ENCODE measurements at places on chromosomes 2 and 18.

DNA sequence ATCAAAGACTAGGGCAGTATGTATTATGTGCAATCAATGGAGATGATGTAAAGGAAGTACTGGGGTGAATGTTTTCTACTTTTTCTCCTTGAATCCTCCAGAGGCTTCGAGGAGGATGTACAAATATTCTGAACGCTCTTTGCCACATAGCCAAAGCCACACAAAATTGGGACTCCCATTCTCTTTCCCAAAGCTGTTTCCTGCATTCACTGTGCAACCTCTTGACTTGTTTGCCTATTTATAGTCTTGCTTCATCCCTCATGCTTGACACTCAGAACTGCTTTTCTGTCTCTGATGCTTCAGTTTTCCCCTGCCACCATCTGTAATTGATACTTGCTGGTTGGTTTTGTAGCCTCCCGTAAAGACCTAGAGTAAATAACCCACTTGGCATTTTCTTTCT is 208.2 kb upstream of the RBMS1 start:
- no peak for DNase-seq

- DNase-seq: no peak
These were observed 17.7 kb downstream of the MRPS9 start for GRCh38 chr2:105055613-105056012.

GRCh38 chr2:47079515-47080412 is 75.3 kb downstream of the STPG4 start:
- no peak for DNase-seq

- DNase-seq: no peak
These were observed 334.5 kb downstream of the NBAS start for GRCh38 chr2:15226661-15227060.

DNA sequence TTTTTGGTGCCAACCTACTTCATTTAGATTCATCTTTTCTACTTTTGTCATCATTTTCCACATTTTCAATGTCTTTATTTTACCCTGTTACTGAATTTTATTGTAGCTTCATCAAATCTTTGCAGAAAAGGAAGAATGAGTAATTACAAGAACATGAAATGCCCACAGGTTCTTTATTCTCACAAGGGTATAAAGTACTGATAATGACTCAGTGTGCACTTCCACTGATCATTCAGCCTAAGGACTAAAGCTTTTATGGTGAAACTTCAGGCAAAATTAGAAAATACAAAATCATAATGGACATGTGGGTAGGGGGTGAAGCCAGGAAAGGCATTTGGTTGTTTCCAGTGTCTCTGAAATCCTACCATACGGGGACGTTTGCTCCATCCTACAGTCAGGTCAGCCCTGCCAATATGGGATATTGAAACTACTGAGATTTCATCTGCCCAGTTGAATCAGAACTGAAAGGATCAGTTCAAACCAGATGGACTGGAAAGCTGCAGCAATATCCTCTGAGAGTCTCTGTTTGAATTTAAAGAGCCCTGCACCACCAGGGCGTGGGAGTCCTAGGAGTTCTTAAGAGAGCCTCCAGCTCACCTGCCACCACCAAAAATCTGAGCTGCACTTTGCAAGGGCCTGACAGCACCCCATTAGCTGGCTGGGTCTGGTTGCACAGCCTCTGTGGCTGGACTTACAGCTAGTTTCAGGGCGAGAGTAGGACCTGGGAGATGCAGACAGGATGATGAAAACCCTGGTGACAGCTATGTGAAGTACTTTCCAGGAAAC is 390.4 kb downstream of the CMPK2 start:
- no peak for DNase-seq
